ENCODE measurements at places on chromosomes 6 and 20.

- no peak for DNase-seq
These were observed 125.0 kb downstream of the FYN start for GRCh38 chr6:111748231-111748647.

GRCh38 chr6:15553031-15553430, 109.8 kb downstream of the DTNBP1 start:
- DNase-seq, result no peak

DNA sequence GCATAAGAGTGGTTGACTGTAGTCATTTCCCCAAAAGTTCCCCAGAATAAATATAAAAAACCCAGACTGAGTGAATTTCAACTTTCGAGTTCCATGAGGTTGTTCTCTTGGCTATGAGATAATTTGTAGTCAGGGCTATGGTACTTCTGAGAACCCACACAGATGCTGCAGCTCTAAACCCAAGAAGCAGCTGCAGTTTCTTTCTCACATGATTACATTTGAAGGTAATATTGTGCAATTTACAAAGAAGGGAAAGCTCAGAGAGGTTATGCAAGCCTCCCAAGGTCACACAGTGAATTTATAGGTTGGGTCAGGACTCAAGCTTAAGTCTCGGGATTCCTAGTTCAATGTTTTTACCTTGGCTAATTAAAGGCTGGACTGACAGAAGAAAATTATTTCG, 29.7 kb upstream of the CD93 start:
- no peak for DNase-seq

GRCh38 chr6:13071550-13072345, 256.6 kb downstream of the TBC1D7 start:
- no peak for DNase-seq
